HTR-8/SVneo (cell line): ENCODE measurements at places on chromosomes 2 and 18.

GRCh38 chr2:215567504-215567903 lies 131.6 kb upstream of the FN1 start:
- DNase-seq, result no peak

GRCh38 chr2:209260281-209260680 lies 163.6 kb upstream of the MAP2 start:
- no peak for DNase-seq

- DNase-seq, result no peak
Observed at GRCh38 chr18:76656925-76657827, 162.1 kb upstream of the ZNF516 start.

- DNase-seq, result no peak
Observed at GRCh38 chr2:134682726-134683125, 36.1 kb downstream of the TMEM163 start.

GRCh38 chr2:190221429-190221828 lies 98.2 kb downstream of the HIBCH start:
- no peak for DNase-seq

DNA sequence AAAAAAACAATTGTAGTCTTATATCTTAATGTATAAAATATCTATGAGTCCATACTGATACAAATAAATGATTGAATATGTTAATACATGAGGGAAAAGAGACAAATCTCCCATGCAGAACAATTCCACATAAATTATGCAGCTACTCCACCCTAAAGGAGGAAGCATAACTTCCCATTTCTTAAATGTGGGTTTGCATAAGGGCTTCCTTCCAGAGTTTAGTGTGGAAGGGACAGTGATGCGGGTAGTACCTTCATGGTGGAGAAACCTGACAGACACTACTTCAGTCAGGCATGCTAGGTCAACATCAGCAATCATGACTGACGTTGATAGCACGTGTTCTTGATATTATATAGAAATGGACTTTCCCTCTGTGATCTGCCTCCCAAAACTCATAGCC lies 146.9 kb upstream of the STON1 start:
- no peak for DNase-seq

- no peak for DNase-seq
Observed at GRCh38 chr18:36511791-36512352, 214.4 kb downstream of the FHOD3 start.

DNA sequence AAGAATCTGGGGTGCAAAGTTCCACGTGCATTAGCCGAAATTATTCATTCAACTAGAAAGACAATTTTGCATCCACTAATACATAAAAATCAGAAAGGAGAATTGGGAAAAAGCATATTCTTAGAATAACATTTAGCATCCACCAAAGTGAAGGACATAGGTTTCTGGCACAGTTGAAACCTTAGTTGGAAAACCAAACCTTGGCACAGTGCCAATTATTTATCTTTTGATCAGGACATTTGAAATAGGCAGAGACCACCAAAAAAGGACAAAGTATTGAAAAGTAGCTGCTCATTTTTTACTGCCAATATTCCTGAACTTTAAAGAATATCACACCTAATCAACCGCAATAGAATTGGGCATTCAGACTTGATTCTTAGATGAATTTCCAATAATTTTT lies 25.5 kb upstream of the NFU1 start:
- DNase-seq, result no peak

GRCh38 chr2:111702119-111702803 lies 181.7 kb downstream of the ANAPC1 start:
- DNase-seq, result peak; percentile 53
